NCI-H1417 (cell line): ENCODE measurements at places on chromosomes 6 and 20.

- DNase-seq, result no peak
Measured at GRCh38 chr6:156864557-156864956, 87.4 kb downstream of the ARID1B start.

DNA sequence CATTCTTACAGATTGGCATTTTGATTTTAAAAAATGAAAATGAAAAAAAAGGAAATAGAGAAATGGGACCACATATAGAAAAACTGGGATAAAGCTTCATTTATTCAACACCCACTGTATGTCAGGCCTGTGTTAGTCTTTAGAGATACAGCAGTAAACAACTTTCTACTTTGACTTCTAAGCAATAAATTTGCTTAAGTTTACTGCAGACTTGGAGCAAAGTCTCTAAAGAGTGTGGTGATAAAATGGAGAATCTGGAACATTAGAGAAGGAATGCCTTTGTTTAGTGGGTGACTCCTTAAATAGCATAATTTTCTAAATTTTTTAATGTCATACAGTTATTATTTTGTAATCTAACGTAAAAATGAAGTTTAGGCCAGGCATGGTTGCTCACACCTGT lies 80.7 kb upstream of the CNKSR3 start:
- DNase-seq, result no peak

- DNase-seq, result no peak
Measured at GRCh38 chr6:34248198-34248726, 544 bp downstream of the SMIM29 start.

DNA sequence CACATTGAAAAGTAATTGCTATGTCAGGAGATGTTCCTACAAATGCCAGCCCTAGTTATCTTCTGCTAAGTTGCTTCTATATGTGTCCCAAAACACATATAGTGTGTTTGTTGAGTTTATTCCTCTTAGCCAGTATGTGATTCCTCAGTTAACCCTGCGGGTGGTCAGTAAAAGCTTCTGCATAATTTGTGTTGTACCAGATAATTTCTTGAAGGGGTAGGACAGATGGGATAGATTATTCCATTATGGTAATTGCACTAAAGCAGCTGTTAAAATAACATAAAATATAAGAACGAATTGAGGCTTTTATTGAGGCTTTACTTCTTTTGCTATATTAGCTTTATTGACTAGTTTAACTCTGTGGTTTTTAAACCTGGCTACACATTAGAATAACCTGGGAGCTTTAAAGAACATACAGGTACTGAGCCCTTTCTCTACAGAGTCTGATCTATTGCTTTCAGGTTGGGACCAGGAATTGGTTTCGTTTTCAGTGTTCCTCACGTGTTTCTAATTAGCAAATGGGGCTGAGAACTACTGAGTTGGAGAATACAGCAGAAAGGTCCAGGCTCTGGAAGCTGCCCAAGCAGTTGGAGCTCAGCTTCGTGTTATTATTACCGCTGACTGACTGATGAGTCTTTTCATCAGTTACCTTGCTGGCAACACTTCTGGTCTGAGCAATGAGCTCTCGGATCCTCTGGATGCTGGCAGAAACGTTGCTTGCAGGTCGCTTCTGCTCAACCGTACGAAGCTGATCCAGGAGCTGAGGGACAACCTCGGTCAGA lies 56.9 kb downstream of the FAM229B start:
- no peak for DNase-seq

- no peak for DNase-seq
Measured at GRCh38 chr6:71929047-71929446, 42.7 kb downstream of the RIMS1 start.

GRCh38 chr6:62775427-62776022 lies 435.7 kb upstream of the FKBP1C start:
- DNase-seq, result peak; percentile 58
